Cardiac muscle cell (in vitro differentiated cells and primary cell): ENCODE measurements at places on chromosomes 4 and X. TPM values are rescaled to one million over a fixed set of nuclear protein-coding genes. Genes with fewer than 3 reads are reported as not detected.
A peak's percentile ranks its signal among the peaks of the same experiment; 100 is the strongest.

GRCh38 chr4:87430038-87430437 lies 7.7 kb downstream of the NUDT9 start:
- H3K4me3 ChIP-seq: no peak overlapping the region
- no peaks in the 10 kb centered on the region for H3K4me1 ChIP-seq
- no peak overlapping the region for H3K27ac ChIP-seq
- DNase-seq: no peak
- no peaks in the 10 kb centered on the region for H3K36me3 ChIP-seq

The TXK gene
- 0.93 TPM in 1 of 2 replicates, not detected in the other for polyA plus RNA-seq

DNA sequence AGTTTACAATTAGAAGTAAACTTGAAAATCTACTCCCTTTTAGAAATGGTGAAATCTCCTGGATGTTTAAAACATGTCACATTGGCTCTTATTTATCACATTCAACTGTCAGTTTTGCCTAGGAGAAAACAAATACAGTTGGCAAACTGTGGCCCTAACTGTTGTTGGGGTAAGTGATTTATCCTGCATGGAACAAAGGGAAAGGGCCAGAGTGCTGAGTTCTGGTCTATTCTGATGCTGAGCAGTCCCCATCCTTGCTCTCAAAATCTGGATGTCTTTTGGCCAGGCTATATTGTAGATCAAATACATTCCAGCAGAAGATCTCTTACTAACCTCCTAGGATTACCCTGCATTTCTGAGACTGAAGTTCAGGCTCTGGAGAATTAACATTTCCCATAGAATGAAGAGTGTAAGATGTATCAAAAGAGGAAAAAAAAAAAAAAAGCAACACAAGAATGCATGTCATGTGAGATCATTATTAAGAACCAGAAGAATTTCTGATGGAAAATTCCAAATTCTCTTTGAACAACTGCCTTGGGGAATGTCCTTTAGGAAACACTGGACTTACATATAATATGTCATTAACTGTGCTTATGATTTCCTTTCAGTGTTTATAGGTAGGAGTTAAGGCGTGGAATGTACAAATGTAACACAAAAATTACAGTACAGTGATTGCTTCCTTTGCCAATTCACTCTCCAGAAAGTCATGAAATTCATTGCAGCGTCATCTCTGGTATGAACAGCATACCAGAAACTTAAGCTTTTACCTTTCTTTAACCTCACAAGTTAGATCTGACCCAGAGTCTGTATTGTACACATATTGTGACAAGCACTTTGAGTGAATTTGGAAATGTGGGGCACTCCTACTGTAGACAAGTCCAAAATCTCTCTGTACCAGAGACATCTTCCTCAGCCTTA lies 1012.5 kb upstream of the LCORL start:
- no peaks in the 10 kb centered on the region for H3K27me3 ChIP-seq
- no peak overlapping the region for H3K4me3 ChIP-seq
- H3K36me3 ChIP-seq: no peaks in the 10 kb centered on the region
- DNase-seq: no peak

The ARMCX5 gene
- 10.0 and 14.0 TPM in 2 replicates for polyA plus RNA-seq

DNA sequence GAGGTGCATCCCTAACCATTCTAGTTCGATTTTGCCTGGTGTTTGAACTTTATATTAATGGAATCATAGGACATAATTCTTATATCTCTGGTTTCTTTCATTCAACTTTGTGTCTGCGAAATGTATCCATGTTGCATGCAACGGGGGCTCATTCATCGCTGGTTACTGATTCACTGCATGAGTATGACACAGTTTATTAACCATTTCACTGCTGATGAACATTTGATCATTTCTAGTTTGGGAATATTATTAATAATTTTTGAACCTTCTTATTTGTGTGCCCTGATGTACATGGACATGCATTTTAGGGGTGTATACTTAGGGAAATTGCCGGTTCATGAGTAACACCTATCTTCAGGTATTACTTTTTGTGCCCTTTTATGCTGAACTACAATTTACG lies 5.1 kb upstream of the TMEM271 start:
- no peaks in the 10 kb centered on the region for H3K4me1 ChIP-seq
- no peak overlapping the region for H3K27ac ChIP-seq
- peaks cover 64% of the 10 kb centered on the region for H3K27me3 ChIP-seq
- no peaks in the 10 kb centered on the region for H3K36me3 ChIP-seq
- DNase-seq: no peak

The TBX22 gene
- polyA plus RNA-seq: 0.87 TPM in 1 of 2 replicates, not detected in the other

GRCh38 chr4:153806073-153806472 lies 17.2 kb upstream of the SFRP2 start:
- DNase-seq: no peak
- H3K4me3 ChIP-seq: no peak overlapping the region

The PNMA6F gene
- polyA plus RNA-seq: not detected in 2 replicates

The TMPRSS11F gene
- polyA plus RNA-seq: not detected in 2 replicates

DNA sequence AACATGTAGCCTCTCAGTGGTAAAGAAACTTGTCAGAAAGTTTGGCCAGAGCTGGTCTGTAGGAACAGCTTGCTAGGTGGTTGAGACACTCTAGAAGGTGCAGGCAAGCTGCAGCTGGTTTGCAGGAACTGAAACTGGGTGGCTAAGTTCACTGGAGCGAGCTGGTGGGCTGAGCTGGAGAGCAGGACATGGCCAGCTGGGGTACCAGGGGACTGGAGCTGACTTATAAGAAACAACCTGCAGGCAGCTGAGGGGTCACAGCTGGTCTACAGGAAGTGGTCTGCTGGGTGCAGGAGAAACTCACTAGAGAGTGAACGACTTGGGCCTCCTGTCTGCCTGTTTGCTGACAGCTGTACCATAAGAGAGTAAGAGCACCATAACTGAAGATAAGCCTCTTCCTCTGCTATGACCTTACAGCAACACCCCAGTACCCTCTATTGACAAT lies 157.1 kb upstream of the LNX1 start:
- no peak overlapping the region for H3K27ac ChIP-seq
- H3K4me3 ChIP-seq: no peak overlapping the region
- H3K4me1 ChIP-seq: peaks cover 6% of the 10 kb centered on the region
- H3K36me3 ChIP-seq: no peaks in the 10 kb centered on the region
- H3K27me3 ChIP-seq: no peaks in the 10 kb centered on the region

The PRSS12 gene
- polyA plus RNA-seq: 0.07 and 0.42 TPM in 2 replicates

- H3K27ac ChIP-seq: no peak overlapping the region
- no peak overlapping the region for H3K4me3 ChIP-seq
- H3K4me1 ChIP-seq: no peaks in the 10 kb centered on the region
- no peak for DNase-seq
- H3K27me3 ChIP-seq: no peaks in the 10 kb centered on the region
Measured at GRCh38 chrX:151725338-151725614, 9.3 kb upstream of the CNGA2 start.

DNA sequence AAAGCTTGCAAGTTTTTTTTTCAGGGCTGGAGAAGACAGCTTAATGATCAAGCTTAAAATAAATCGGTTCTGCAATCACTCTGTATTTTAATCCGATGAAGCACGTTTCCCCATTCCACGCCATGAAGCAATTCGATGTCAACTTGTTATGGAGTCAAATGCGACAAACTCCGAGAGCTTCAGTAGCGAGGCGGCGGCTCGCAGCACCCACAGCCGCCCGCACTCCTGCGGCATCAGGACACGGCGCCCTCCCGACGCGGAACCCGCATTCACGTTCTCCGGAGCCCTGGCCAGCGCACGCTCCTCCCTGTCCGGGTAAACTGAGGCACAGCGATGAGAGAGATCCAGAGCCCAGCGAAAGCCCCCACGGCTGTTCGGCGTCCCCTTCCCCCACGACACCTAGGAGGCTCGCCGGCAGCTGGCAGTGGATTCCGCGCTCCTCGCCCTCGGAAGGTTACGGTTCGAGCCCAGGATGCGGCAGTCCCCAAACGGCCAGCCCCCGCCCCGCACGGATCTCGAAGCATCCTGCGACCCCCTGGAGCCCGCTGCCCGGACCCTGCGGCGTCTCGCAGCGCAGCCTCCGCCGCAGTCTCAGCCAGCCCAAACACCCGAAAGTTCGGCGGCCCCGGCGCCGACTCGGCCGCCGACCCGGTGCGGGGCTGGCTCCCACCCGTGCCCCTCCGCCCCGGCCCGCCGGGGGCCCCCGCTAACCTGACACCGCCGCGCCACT lies 507 bp downstream of the MFAP3L start:
- peaks cover 6% of the 10 kb centered on the region for H3K4me1 ChIP-seq
- peaks cover 23% of the 10 kb centered on the region for H3K27me3 ChIP-seq
- peak overlapping the region; percentile 85 for H3K4me3 ChIP-seq
- no peaks in the 10 kb centered on the region for H3K36me3 ChIP-seq

DNA sequence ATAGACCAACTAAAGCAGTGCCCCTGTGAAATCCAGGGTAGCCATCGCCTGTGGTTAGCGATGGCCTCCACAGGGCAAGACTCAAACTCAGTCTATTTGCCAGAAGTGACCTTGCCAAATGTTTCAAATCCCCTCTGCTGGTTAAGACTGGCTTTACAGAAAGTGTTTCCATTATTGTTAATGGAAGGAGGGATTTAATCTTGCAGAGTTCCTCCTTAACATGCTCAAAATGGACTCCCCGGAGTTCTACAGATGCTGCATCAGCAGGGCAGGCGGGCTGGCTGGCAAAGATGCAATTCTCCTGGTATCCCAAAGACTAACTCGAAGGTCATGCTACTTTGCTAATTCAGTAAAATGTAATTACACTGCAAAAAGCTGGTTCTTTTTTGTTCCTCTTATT lies 313.0 kb upstream of the SLC7A11 start:
- H3K27ac ChIP-seq: no peak overlapping the region
- no peak overlapping the region for H3K4me3 ChIP-seq
- H3K27me3 ChIP-seq: no peaks in the 10 kb centered on the region

The ZDHHC15 gene
- polyA plus RNA-seq: 1.9 and 3.9 TPM in 2 replicates

- no peak for DNase-seq
- H3K4me1 ChIP-seq: no peaks in the 10 kb centered on the region
- H3K4me3 ChIP-seq: no peak overlapping the region
Measured at GRCh38 chr4:33739884-33740632, 2504.3 kb downstream of the ARAP2 start.

- no peak overlapping the region for H3K4me3 ChIP-seq
- no peak for DNase-seq
- H3K4me1 ChIP-seq: no peaks in the 10 kb centered on the region
Measured at GRCh38 chr4:81409836-81410235, 61.9 kb downstream of the RASGEF1B start.

GRCh38 chrX:74147439-74147838 lies 156.5 kb upstream of the ZCCHC13 start:
- no peak overlapping the region for H3K27ac ChIP-seq
- no peaks in the 10 kb centered on the region for H3K36me3 ChIP-seq
- H3K27me3 ChIP-seq: no peaks in the 10 kb centered on the region

The MRFAP1 gene
- 315 and 319 TPM in 2 replicates for polyA plus RNA-seq
